IMR-90 (cell line): ENCODE measurements at places on chromosomes 4 and X. TPM values are rescaled to one million over a fixed set of nuclear protein-coding genes. Genes with fewer than 3 reads are reported as not detected.

The APOO gene
- 9.0 and 11.4 TPM in 2 replicates for total RNA-seq

The HHIP gene
- total RNA-seq: 6.6 and 8.6 TPM in 2 replicates

The COL4A6 gene
- total RNA-seq: 0.28 and 0.36 TPM in 2 replicates

The PAPSS1 gene
- total RNA-seq: 82.8 and 90.5 TPM in 2 replicates

The PRKG2 gene
- 2.0 and 2.2 TPM in 2 replicates for total RNA-seq
